Anterior cingulate cortex (tissue), 58 donors: ENCODE measurements at places on chromosomes 4 and X.

DNA sequence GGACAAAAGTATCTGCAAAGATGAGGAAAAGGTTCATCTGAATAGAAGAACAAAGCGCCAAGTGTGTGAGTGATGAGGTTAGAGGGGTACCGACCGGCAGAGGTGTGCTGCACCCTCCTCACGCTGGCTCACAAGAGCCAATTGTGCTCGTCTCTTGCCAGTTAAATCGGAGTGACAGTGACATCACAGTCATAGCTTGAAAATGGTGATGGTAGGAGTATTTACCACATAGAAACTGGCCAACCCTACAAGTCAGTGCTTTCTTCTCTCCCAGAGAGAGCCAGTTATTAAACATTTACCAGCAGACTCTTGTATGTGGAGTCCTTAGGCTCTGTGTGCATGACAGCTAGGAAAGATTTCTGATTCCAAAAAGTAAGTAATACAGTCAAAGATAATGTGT is 32.4 kb downstream of the CLDN22 start:
- no peak for DNase-seq

DNA sequence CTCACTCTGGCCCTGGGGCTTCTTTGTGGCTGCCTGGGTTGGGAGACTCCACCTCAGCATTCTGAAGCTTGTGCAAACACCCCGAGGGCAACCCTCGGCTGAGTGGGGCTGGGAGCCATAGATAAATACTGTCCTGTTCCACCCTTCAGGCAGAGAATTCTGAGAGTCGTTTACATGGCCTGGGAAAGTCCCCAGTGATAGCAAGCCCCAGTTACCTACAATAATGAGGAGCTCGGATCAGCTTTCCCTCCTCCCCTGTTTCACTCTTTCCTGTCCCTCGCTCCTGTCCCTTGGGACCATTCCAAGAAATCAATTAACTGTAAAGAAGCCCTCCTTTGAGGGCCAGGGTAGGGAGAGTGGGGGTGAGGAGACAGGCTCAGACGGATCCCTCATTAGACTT is 31.6 kb upstream of the DDX3X start:
- no peak for DNase-seq

GRCh38 chr4:100872811-100873210 is 355.0 kb upstream of the EMCN start:
- DNase-seq, result no peak

DNA sequence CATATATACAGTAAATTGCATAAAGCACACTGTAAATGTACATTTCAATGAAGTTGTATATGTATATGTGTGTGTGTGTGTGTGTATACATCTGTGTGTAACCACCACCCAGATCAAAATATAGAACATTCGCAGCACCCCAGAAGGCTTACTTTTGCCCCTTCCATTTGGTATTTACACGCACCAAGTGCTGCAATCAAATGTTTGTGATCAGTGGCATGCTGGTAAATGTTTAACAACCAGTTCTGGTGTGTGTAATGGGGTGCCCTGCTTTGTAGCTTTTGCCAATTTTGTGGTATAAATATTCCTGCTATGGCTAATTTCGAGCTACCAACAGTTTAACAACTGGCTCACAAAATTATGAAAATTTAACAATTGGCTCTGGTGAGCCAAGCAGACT is 101.3 kb downstream of the RTL5 start:
- no peak for DNase-seq

DNA sequence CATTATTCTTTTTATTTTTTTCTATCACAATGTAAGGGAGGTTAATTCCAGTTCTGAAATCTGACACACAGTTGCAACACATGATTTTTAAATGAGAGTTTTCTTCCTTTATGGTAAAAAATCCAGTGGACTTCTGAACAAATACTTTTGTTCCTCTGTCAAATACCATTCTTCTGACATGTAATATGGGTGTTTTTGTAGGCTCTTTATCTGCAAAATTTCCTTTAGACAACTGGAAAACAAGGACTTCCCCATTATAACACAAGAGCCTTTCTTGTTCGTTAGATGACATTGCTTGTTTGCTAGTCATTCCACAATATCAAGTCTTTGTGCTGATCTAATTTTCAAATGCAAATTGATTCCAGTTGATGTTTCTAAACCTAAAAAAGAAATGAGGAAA is 7.7 kb downstream of the FANCB start:
- DNase-seq, result no peak
